ENCODE measurements at places on chromosomes 2 and 18.

DNA sequence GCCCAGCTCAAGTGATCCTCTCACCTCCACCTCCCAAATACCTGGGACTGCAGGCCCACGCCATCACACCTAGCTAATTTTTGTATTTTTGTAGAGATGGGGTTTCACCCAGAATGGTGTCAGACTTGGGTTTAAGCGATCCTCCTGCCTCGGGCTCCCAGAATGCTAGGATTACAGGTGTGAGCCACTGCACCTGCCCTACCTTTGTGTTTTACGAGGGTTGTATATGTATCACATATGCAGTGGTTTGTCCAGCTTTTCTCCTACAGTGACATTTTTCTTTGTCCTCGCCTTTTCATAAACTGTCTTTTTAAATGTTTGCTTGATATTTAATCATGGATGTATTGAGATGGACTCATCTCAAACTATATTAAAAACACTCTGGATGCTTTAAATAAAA is 38.5 kb downstream of the AGAP1 start:
- DNase-seq, result no peak

DNA sequence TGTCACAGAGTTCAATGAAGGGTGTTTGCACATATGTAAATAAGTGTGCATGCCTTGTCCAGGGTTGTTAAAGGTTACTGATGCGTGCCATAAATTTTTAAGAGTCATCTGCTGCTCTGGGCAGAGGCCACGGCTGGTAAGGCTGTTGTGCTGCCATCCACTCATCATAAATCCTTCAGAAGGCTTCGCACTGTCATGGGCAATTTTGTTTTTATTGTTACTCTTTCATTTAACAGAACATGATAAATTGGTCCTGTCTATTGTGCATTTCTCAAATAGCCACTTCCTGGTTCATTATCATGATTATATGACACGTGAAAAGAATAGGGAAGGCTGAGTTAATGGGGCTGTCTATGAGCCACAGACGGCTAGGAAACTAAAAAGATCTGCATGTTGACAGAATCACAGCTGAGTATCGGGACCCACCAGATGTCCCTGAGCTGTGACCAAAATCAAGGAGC is 634.3 kb upstream of the SOX11 start:
- no peak for DNase-seq

- DNase-seq, result no peak
Measured at GRCh38 chr2:153133716-153134115, 344.8 kb downstream of the RPRM start.

DNA sequence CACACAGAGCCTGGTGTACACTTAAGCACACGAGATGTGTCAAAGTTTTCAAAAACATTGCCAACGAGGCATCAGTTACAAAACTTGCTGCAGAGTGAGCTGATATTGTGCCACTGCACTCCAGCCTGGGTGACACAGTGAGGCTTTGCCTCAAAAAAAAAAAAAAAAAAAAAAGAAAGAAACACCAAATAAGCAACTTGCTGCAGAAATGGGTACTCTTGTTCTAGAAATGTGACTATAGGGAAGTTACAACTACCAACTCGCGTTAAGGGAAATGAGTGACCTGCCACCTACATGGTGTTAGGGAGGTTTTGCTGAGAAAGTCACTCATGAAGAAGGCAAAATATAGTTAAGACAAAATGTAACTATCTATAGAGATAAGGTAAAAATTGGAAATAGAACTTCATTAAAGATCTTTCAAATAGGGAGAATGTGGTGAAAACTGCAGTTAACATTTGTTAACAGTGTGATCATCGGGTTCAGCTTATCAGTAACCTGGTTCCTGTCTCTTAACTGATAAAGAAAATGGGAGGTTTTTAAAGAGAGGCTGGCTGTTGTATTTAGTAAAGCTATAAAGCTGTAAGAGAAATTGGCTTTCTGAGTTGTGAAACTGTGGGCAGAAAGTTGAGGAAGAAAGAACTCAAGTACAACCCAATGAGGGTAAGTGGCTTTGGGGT is at the start of gene IL1RL1:
Gene IL1RL1 (plus strand): TSS at position 600 of the 677 bp plus-strand sequence. CDS start 26,702 bp downstream, outside the sequence.
- DNase-seq, result peak; percentile 51

DNA sequence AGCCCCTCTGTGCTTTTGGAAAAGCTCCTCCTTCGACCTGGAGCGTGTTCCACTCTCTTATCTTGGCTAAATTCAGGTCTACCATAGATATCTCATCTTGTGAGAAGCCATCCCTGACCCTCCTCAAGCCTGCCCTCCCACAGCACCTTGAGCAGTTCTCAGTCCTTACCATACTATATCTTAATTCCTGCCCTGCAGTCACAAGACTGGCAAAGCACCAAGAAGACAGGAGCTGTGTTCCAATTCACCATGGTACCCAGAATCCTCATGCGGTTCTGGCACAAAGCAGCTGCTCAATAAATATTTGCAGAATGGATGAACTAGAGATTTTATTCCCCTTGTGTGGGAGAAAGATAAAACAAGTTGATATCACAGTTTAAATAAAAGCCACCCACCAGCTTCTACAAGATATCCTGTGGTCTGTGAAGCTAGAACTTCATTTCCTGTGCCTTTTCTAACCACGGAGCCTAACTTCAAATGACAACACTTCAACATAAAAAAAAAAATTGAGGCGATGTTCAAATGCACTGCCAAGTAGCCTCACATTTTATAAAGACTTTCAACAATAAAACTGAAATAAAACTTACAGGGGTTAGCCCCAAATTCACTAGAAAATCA is 19.5 kb downstream of the MARCHF4 start:
- DNase-seq, result no peak

- DNase-seq, result no peak
Measured at GRCh38 chr2:218618102-218618860, 10.6 kb downstream of the PLCD4 start.

DNA sequence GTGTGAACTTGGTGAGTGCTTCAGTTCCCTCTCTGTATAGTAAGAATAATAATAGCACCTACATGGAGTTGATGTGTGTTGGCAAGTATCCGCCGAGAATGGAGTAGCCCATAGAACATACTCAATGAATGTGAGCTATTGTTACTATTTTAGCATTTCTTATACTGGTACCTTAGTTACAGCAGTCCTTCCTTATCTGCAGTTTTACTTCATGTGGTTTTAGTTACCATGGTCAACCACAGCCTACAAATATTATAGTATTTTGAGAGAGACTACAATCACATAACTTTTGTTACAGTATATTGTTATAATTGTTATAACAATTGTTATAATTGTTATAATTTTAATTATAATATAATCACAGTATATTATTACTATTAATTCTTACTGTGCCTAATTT is 152.5 kb upstream of the RASGRP3 start:
- DNase-seq, result no peak

DNA sequence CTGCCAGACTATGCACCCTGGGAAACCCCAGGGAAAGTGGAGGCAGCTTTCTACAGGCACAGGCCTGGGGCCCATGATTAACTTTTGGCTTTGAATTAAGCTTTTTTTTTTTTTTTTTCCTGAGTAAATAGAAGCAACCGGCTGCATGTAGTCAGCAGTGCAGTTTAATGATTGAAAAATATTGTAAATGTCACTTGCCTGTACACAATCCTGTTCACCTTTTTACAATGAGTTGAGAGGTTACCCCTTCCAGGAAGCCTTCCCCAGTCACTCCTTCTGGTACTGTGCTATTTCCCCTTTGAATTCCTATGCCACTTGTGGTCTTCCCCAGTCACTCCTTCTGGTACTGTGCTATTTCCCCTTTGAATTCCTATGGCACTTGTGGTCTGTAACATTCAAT is 475.6 kb downstream of the TDRD15 start:
- DNase-seq, result no peak

DNA sequence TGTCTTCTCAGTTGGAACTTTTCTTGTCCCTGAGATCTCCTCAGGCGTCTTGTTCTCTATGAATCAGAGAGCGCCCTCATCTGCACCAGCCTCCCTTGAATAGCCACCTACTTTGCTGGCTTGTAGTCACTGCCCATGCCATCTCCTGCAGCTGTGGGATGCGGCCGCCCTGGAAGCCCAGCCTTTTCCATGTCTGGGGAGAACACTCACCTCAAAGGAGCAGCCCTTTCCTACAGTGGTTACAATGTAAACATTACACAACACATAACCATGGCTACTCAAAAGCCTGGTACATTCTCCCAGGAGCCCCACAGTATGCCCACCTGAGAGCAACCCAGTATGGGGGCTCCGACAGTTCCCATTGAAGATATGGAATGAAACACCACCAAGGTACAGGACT is 351.0 kb downstream of the EN1 start:
- no peak for DNase-seq

GRCh38 chr2:147549054-147549453 is 295.8 kb upstream of the ACVR2A start:
- no peak for DNase-seq

GRCh38 chr2:41698678-41699422 is 349.0 kb upstream of the PKDCC start:
- peak; percentile 18 for DNase-seq

GRCh38 chr2:42051543-42052235 is 3.9 kb downstream of the PKDCC start:
- DNase-seq, result no peak

GRCh38 chr2:109456776-109457175 is 157.0 kb downstream of the SEPTIN10 start:
- no peak for DNase-seq

DNA sequence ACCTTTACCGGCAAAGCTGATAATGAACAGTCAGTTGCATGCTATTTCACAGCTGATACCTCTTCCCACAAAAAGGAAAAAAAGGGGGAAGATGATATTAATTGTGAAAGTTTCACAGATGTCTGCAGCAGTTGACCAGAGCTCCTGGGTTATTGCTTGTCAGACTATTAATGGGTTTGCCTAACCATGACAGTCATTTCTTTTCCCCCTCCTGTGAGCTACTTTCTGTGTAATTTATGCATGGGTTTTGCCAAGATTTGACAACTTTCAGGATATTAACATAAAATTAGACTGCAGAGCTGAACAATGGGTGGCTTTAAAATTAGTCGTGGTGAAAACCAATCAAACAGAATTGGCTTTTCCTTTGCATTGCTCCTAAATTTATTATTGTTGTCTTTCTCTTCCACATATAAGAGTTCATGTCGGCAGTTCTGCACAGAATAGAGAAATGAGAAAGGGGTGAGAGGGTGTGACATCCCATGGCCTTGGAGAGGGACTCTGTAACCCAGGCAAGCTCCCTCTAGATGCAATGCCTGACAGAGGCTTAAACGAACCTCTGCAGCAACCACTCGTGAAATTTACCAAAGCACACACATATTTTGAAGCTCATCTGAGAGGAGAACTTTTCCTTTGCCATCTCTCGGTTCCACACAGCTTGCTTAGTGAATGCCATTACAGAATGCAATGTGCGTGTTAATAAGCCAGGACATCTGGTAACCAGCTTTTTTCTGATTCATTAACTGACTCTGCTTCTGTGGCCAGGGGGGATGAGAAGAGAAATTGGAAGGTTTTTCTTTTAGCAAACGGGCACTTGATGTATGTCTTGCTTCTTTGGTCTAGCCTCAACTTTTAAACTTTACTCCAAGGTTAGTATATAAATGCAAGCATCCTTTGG is 82.2 kb upstream of the ITGA4 start:
- peak; percentile 14 for DNase-seq

- DNase-seq, result no peak
Measured at GRCh38 chr2:238921259-238921658, 73.4 kb downstream of the TWIST2 start.

- no peak for DNase-seq
Measured at GRCh38 chr18:65363911-65364632, 386.7 kb upstream of the CDH7 start.

- DNase-seq, result no peak
Measured at GRCh38 chr2:70633508-70633907, 79.9 kb upstream of the TGFA start.

DNA sequence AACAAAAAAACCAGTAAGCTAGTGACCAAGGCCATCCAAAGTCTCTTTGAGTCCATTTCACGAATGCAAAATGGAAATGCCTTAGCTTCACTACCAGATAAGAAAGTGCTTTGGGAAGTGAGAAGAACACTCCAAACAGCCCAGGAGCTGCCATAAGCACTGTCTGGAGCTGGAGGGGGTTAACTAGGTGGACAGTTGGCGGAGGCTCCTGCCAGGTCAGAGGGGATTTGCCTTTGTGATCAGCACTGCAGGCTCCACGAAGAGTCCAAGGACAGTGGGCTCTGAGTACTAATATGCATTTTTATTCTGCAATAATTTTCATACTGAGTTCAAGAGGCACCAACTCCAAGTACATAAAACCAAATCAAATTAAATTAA is 233.3 kb upstream of the SMAD2 start:
- DNase-seq, result no peak

DNA sequence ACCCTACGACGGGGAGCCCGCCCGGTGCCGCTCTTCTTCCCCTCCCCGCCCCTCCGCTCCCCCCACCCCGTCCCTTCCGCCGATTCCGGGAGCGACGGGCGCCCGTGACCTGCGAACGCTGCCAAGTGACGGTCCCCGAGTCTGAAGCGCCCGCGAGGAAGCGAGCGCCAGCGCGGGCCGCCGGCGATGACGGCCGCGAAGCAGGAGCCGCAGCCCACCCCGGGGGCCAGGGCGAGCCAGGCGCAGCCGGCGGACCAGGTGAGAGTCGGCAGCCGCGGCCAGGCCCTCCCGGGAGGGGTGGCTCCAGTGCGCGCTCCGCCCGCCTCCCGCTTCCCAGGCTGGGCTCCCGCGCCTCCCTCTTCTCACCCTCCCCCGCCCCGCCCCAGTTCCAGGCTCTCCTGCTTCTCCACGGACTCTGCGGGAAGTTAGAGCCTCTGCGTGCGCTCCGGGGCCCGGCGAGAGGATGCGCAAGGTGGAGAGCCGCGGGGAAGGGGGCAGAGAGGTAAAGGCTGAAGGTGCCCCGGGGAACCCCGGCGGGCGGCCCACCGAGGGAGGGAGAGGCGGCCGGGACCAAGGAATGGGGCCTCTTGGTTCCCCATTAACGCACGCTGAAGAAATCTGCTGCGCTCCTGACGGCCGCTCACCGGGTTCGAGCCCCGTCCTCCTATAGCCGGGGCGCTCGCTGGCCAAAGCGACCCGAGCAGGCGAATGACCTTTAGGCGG is 719.5 kb downstream of the DPP10 start:
- no peak for DNase-seq

- DNase-seq, result no peak
Measured at GRCh38 chr2:137893145-137893544, 71.1 kb upstream of the HNMT start.

DNA sequence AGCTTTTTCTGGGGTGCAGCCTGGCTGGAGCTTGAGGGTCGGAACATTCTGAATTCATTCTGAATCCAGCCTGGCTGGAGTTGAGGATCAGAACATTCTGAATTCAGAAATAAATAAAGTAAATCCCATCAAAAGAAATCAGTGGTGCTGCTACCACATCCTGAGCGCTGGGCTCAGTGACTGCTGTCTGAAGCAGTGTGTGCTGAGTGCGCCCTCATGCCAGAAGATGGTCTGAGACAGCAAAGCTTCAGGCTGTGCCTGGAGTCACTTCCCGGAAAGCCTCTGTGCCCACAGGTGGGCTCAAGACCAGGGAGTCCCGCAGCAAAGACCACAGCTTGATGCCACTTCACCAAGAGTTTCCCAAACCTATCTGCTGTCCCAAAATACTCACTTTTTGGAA is 187.9 kb downstream of the VAPA start:
- DNase-seq, result no peak

GRCh38 chr2:112916145-112916571 is 5.2 kb downstream of the IL37 start:
- DNase-seq, result no peak

GRCh38 chr18:29184654-29185053 is 1007.7 kb upstream of the CDH2 start:
- DNase-seq, result no peak

GRCh38 chr2:240293557-240294461 is 141.7 kb upstream of the GPC1 start:
- DNase-seq, result no peak

GRCh38 chr2:103176294-103176915 is 414.6 kb downstream of the TMEM182 start:
- no peak for DNase-seq

GRCh38 chr18:54873884-54874255 is 45.6 kb downstream of the RAB27B start:
- DNase-seq, result no peak
